Stimulated activated CD4-positive, alpha-beta T cell treated with anti-CD3 and anti-CD28 coated beads, Interleukin-4, amount 100 ng/mL, for 48 hours (primary cell): ENCODE measurements at places on chromosomes 6 and 20.

DNA sequence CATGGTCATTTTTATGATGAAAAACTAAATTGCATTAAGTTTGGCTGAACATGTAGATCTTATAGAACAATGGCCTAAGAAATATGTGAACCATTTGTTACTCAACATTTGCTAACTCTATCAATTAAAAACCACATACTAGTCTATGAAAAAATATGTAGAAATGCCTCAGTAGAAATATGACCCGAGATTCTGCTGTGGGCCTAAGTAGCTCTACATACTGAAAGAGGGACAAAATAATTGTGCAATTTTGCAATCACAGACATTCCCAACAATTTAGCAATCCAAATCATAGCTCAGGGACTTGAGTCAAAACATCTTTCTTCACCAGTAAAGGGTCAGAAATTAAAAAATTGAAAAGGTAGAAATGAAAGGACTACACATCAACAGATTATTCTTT lies 619.0 kb downstream of the FRK start:
- no peak for DNase-seq

DNA sequence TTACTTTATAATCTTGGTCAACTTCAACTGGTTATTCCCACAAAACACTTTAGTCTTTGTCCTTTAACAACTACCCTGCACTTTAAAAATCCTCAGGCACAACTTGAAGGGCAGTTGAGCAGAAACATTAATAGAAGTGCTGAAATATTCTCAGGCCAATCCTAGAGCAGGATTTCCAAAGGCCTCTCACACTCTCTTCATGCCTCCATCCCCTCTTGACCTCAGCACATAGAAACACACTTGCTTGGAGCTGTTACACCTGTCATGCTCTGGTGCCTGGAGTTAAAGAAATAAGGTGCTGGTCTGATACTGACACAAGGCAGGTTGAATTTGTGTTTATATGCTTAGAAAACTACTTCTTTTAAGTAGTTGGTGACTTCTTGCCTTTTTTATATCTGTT lies 618.8 kb upstream of the POU3F2 start:
- DNase-seq, result no peak

GRCh38 chr6:118800394-118801071 lies 93.4 kb upstream of the ASF1A start:
- DNase-seq, result peak; percentile 64

DNA sequence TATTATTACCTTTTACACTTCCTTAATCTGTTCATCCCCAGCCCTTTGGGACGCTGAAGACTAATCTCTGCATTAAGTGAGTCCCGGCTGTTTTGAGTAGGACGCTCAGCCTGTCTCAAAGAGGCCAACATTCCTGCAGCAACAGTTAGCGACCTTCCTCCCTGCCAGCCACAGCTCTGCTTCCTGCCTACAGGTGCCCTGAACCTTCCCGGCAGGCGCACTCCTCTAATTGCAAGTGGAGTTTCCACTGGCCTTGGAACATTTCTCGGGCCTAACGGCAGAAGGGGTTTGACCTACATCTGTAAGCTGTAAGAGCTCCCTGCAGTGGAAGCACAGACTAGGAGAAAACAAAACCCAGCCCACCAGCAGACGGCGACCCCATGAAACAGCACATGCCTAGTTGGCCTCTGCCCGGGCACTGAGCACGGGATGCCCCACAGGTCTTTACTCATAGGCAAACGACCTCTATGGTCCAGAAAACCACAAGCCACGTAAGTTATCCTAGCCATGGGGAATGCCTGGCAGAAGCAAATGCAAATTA lies 137.9 kb downstream of the DTNBP1 start:
- no peak for DNase-seq

DNA sequence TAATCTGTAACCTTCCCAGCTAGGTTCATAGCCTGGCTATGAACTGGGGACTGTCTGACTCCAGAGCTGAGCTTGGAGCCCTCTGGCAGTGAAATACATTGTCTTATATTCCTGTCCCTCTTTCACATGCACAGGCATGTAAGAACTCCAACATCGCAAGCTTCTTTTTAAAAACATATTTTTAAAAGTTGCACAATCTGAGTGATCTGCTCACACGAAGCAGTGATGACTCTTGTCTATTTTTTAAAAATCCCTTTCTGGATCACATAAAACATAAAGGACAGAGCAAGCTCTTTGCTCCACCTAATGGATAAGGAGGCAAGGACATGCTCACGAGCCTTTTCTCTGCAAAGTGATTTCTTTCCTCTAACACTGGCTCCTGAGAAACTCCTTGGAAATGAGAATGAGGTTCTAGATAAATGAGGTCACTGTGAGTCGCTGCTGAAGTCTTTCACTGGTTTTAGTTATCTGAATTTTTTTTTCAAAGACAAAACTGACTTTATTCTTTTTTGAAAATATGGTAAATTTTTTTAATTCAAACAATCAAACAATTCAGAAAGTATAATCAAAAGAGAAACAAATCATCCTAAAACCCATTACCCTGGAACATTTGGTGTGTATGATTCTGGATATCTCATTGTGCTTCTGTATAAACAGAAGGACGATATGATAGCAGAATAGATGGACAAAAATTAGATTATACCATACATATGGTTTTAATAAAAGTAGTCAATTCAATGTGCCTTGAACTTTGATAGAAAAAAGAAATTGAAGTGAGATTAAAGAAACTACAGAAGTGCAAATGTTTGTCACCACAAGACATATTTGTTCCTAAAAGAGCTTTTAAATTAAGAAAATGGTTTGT lies 30.8 kb downstream of the IL20RA start:
- no peak for DNase-seq

DNA sequence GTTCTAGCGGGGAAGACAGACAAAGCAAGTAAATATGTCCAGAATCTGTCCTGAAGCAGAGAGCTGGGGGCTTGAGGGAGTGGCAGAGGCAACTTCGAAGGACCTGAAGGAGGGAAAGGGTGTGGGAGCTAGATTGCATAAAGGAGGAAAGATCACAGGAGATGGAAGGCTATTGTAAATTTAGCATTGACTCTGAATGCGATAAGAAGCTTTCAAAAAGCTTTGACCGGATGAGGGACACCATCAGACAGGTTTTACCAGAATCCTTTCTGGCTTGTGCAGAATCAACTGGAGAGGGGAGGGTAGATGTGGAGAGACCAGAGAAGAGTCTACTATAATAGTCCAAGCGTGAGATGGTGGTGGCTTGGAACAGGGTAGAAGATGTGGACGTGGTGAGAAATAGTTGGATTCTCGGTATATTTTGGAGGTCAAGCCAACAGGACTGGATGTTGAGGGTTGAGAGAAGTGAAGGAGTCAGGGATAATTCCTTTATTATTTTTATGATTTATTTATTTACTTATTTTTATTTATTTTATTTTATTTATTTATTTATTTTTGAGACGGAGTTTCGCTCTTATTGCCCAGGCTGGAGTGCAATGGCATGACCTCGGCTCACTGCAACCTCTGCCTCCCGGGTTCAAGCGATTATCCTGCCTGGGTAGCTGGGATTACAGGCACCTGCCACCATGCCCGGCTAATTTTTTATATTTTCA lies 19.9 kb upstream of the RIPOR3 start:
- no peak for DNase-seq

GRCh38 chr20:54473340-54473739 lies 2.1 kb upstream of the DOK5 start:
- DNase-seq, result no peak

DNA sequence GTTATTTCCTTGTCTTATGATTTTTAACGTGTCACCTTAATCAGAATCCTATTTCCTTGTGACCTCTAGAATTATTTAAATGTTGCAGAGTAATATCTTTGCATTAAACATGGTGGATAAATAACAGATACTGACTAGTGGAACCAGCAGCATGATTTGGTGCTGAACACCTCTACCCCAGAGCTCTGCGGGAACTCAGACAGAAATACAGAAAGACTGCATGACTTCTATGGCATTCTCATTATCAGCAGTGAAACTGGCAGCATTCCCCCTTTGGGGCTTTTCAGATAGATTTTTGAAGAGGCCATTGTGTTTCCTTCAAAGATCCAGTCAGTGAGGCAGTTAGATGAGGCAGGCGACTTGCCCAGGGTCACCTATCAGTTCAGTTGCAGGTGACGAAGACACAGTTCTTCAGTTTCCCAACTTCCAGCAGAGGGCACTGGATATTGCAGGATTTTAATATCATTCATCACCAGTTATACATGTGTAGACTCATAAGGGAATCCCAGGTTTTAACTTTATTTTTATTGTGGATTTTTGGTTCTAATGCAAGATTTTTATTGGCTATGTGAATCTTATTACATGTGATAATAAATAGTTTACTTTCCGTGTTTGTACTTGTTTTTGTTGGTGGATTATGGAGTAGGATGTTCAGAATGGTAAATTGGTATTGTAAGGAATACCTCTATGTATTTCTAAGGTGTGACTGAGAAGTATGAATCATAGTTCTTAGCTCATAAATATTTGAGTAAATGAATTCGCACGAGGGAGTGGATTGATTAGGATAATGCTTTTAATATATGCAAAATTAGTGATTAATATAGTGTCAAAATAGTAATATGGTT lies 81.3 kb downstream of the AFDN start:
- DNase-seq, result no peak

DNA sequence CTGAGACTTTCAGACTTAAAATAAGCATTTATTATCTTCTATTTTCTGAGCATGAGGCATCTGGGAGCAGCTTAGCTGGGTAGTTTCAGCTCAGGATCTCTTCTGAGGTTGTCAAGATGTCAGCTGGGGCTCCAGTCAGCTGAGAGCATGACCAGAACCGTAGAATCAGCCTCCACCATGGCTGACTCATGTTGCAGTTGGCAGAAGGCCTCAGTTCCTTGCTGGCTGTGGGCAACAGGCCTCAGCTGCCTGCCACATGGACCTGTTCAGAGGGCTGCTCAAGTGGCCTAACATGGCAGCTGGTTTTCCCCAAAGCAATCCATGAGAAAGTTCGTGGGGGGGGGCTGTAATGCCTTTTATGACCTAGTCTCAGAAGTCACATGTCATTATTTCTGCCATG lies 142.3 kb downstream of the LY86 start:
- no peak for DNase-seq

DNA sequence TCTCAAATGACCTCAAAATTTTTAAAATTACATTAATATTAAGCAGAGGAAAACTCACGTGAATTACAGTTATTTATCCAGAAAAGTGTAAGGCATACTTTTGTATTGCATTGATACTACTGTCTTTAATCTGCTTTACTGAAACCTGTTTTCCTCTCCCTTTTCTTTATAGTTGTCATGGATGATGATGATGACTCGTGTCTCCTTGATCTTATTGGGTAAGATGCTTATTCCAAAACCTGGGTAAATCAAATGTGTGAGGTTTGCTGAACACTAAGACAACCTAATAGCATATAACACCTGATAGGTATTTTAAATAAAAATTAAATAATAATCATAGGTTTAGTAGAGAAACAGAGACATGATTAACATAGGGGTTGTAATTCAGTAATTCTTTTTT lies 40.0 kb downstream of the BICRAL start:
- DNase-seq, result no peak

DNA sequence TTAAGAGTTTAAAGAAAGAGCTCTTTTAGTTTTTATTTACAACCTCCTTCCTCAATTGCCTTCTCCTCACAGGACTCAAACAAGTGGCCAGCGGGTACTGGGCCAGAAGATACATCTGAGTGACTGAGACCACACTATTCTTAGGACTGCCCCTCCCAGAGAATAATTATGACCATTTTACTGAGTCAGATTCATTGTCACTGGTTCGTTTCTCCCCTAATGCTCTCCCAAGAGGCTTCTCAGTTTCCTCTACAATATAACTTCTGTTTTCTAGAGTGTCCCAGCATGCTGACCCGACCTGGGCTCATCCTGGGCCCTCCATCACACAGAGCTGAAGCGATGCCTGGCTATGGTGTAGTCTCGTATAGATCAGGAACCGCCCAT lies 279.9 kb downstream of the CD83 start:
- no peak for DNase-seq

- no peak for DNase-seq
These were observed 19.3 kb upstream of the SASH1 start for GRCh38 chr6:148323344-148323743.

DNA sequence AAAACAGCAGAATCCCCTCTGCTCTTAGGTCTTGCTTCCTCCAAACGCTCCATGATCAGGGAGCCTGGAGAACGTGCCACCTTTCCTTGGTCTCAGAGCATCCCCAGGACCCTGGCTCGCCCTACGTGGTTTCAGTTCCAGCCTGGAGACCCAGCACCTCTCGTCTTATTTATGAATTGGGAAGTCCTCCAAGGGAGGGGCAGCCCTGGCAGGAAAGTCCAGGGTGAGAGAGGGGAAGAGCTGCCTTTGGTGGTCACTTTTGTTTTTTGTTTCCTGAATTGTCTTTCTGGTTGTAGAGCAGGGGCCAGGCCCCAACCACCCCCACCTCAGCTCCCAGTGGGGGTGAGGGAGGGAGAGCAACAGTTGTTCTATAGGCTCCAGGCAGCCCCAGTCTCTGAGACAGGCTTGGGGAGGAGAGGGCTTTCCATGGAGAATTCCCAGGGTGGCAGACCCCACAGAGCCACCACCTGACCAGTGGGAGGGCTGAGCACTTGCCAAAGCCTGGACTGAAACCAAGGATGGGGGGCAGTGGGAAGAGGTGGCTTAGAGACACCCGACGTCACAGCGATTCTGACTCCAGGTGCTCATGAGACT lies 88.8 kb downstream of the PRND start:
- no peak for DNase-seq

- no peak for DNase-seq
These were observed 263.8 kb downstream of the C6orf118 start for GRCh38 chr6:165045631-165046030.

DNA sequence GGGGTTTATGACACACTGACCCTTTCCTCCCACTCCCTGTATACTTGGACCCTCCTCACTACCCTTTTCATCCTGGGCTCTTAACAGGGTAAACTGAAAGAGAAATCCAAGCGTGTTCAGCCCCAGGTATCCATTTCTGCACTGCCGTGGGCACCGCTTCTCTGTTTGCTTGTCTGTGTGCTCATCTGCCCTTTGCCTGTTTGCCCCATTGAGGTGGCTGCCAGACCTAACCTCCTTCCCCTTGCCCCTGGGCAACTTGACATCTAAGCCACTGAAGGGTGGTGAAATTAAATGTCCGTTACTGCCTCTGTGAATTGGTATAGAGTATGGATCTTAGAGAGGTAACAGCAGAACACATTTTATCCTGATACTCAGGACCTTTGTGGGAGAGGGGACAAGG lies 38.7 kb downstream of the ACSS2 start:
- no peak for DNase-seq

GRCh38 chr20:47465335-47466090 lies 36.2 kb upstream of the NCOA3 start:
- no peak for DNase-seq

GRCh38 chr6:136843210-136843609 lies 20.8 kb downstream of the PEX7 start:
- DNase-seq, result no peak

- DNase-seq, result no peak
These were observed 181.9 kb downstream of the HAO1 start for GRCh38 chr20:7758406-7758805.

DNA sequence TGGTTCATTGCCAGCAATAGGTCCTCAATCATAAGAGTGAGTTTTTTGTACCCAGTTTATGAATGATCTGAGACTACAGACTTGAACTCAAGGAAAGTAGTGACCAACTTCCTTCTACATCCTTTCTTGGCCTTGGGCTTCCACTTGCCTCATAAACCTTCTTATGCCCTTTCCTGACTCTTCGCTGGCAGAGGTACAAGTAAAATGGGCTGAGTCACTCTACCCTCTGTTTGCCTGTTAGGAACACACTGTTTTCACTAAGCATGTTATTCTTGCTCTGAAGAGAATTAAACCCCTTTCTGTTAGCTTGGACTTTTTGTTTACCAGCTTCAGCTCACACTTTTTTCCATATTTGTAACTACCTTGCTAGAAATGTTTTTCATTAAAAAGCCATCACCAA lies 74.4 kb downstream of the PKHD1 start:
- no peak for DNase-seq

GRCh38 chr20:57749131-57749690 lies 39.4 kb upstream of the PMEPA1 start:
- DNase-seq, result no peak
